ENCODE measurements at places on chromosomes 7 and 10.
A peak's percentile ranks its signal among the peaks of the same experiment; 100 is the strongest.

- no peak for DNase-seq
Observed at GRCh38 chr10:101014230-101014884, 14.7 kb downstream of the LZTS2 start.

DNA sequence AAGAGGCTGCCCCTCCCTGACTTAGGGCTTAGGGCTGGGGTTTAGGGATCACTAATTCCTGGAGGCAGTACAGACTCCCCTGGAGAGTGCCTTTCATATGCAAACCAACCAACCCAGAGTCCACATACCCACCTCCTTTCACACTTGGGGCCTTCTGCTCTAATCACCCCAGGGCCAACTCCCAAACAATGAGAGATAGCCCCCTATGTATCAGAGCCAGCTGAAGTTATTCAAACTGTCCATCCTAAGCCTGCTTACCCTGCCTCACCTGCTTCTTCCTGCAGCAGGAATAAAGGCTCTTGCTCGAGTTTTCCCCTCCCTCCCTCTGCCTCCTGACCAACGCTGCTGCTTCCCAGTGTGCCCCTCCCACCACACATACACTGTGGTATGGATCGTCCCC lies 51.8 kb upstream of the SLC35G1 start:
- DNase-seq, result peak; percentile 65

GRCh38 chr7:41930538-41931262 lies 227.8 kb upstream of the INHBA start:
- DNase-seq, result no peak

GRCh38 chr7:142925413-142925812 lies 8.1 kb downstream of the TRPV5 start:
- DNase-seq, result peak; percentile 23

DNA sequence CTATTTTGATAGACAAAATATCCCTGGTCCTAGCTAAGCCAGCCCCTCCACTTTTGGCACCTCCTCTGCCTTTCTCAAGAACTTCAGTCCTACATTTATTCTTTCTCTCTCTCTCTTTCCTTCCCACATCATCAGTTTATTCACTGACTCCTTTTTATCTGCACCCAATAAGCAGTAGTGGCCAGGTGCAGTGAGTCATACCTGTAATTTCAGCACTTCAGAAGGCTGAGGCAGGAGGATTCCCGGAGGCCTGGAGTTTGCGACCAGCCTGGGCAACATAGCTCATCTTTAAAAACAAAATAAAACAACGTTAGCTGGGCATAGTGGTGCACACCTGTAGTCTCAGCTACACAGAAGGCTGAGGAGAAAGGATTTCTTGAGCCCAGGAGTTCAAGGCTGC lies 19.4 kb upstream of the NRP1 start:
- no peak for DNase-seq

GRCh38 chr7:95421000-95421846 lies 13.6 kb downstream of the PON2 start:
- no peak for DNase-seq

DNA sequence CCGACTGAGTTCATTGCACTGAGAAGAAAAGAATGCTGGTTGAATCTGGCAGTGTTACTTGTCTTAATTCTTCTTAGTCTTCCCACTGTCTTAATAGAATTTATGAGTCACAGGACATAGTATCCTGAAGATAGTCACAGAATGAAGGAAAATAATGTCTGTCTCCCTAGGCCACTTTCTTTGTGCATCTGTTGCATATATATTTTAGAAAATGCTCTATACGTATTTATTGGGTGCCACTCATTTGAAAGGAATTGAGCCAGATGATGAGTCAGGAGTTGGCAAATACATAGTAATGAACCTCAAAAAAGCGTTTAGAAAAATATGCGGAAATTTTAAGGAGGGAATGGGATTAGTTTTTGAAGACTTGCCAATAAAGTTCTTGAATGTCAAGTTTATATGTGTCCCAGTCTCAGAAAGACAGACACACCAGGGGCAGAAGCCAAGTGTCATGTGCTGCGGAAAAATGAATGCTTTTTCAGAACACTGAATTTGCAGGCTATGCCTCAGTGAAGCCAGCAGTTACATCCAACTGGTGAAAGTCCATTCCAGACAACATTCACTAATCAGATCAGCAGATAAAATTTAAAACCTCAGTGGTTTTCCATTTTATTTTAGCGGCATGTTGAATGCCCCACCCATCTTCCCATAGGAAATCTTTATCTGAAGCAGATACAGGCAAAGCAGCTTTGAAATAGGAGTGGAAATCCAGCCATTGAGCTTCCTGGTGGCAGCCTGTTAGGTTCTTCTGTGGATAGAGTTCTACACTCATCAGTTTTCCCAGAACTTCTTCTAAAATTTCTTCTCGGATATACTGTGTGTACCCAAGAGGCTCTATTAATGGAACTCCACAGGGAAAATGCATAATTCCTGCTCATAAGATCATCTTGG lies 308.4 kb downstream of the BICC1 start:
- DNase-seq, result no peak

Measured in H1 (cell line).